Stimulated activated CD8-positive, alpha-beta memory T cell treated with anti-CD3 and anti-CD28 coated beads, Interleukin-12 subunit alpha, Interleukin-12 subunit beta, amount 100 ng/mL, for 4 hours (primary cell): ENCODE measurements at places on chromosomes 7 and 10.

DNA sequence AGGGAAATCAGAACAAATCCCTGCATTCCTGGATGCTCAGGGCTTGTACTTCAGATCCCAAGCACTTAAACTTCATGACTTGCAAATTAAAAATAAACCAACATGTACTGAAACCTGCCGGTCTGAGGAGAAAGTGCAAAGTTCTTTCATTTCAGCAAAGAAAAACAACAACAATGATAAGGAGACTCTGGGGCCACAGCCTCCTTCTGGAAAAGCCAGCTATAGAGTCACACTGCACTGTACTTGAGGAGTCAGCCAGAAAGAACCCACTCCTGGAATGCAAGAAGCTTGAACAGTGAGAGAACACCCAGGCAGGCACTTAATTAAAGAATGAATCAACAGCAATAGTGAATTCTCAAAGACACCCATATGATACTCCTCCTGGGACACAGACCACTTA is 49.7 kb upstream of the TM9SF3 start:
- no peak for DNase-seq

DNA sequence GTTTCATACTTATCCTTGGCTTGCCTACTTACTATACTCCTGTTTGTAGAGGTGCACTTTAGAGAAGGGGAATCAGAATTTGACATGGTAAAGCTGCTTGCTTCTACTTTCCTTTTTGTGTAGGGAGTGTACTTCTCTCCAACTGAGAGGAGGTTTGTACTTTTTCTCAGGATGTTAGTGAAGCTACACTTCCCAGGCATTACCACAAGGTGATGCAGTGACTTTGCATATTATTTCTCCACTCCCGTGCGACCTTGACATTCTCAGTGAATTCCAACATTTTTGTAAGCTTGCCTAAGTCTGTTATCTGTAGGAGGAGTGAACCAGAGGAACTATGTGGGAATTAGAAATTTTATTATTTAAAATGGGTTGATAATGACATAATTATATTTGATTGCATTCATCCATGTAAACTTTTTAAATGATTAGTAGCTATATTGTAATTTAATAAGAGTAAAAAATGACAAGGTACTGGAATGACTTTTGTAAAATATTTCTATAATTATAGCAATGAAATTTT is 5.2 kb downstream of the TAX1BP1 start:
- no peak for DNase-seq

GRCh38 chr10:15943426-15943825 is 83.1 kb upstream of the MINDY3 start:
- no peak for DNase-seq

DNA sequence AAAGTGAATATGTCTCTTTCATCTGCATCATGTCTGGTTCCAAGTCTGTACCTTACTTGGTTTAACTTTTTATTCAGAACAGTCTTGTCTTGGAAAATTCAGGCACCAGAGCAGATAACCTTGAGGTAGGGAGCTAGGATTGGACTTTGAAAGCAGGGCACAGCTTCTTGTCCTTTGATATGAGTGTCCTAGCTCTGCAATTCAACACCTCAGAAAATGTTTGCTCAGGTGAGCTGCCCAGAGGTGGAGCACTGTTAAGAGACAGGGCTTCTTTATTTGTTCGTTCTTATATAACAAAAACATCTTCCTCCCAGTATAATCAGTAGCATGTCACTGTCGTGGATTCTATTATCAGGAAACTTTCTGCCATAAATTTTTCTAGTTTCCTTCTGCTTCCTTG is 118.3 kb downstream of the LRRC4 start:
- no peak for DNase-seq
